ENCODE measurements at places on chromosomes 4 and X.

DNA sequence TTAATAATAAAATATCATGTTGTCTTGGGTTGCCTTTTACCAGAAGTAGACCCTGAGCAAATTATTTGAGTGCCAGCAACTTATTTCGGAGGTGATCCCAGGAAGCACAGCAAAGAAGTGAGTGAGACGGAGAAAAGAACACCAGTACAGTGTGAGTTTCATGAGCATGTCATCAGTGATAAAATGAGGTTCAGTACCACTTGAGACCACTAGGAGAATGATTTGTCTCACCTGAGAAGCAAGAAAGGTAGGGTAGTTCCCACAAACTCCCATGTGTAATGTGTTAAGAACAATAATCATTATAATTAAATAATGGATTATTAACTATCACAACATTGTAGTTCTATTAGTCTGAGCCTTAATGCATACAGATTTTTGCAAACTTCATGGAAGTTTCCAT is 112.8 kb upstream of the DMD start:
- no peak for DNase-seq

- DNase-seq, result no peak
Measured at GRCh38 chrX:28888416-28888815, 301.2 kb downstream of the IL1RAPL1 start.

GRCh38 chr4:38523524-38524448 is 140.2 kb upstream of the KLF3 start:
- no peak for DNase-seq

- DNase-seq, result no peak
Measured at GRCh38 chr4:24594887-24595286, 10.5 kb upstream of the DHX15 start.

DNA sequence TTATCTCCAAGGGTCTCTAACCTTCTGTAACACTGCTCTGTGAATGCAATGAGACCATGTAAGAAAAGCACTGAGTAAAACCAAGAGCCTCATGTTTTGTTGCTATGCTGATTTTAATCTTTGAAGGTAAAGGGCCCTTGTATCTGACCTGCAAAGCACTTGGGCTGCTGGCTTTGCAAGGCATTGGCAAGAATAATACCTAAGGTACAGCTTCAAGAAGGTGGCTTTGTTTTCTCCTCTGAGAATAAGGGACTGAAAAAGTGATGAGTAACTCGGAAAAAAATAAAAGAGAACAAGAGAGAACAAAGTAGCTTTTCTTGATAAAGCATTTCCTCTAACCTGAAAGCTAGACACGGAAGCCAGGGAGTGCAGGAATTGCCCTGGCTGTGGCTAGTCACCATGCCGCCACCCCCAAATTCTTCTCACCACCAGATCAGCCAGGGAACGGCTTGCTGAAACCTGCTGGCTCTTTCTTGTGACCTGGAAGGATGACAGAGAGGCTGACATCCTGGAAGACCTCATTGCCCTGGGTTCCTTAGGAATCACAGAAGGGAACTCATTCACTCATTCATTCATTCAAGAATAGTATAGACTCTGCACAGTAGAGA is 41.8 kb upstream of the HS3ST1 start:
- no peak for DNase-seq

GRCh38 chr4:71495454-71495853 is 156.6 kb downstream of the SLC4A4 start:
- DNase-seq, result no peak

GRCh38 chrX:42143866-42144592 is 220.7 kb upstream of the CASK start:
- DNase-seq, result no peak

DNA sequence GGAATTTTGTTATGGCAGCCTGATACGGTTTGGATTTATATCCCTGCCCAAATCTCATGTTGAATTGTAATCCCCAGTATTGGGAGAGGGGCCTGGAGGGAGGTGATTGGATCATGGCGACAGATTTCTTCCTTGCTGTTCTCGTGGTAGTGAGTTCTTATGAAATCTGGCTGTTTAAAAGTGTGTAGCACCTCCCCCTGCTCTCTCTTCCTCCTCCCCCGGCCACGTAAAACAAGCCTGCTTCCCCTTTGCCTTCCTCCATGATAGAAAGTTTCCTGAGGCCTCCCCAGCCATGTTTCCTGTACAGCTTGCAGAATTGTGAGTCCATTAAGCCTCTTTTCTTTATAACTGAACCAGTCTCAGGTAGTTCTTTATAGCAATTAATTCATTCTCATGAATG is 37.9 kb downstream of the SUPT20HL2 start:
- no peak for DNase-seq

DNA sequence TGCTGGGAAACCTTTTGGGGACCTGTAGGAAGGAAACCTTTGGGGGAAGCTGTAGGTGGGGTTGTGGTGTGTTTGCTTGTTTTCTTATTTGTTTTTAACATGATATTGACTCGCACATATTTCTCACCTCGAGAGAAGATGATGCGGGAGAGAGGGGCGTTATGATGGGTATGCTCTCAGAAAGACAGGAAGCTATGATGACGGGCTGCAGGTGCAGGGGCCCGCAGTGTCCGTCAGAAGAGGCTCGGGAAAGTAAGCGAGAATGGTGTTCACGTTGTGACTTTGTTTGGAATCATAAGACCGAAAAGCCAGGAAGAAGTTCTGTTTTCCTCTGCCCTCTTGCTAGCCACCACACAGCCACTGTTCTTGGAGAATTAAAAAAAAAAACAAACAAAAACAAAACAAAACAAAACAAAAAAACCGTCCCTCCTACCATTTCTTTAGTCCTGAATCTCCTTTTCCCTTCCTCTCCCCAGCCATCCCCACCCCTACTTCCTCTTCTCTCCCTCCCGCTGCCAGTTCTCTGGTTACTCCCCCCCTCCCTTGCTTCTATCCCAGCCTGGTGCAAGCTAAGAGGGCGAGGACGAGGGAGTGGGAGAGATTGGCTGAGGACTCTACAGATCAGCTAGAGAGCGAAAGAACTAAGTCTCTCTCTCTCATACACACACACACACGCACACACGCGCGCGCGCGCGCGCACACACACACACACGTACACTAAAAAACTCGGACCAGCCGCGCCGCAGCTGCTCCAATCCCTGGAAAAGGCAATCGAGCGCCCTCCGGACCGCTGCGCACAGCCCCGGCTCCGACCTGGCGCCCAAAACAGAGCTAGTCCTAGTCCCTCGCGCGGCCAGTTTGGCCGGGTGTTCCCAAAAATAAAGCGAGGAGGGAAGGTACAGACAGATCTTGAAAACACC is at the start of gene BMP3:
Gene BMP3, plus strand, starts transcription at position 648 of the 920 bp plus-strand sequence. CDS start 577 bp downstream, outside the sequence.
- DNase-seq, result no peak

DNA sequence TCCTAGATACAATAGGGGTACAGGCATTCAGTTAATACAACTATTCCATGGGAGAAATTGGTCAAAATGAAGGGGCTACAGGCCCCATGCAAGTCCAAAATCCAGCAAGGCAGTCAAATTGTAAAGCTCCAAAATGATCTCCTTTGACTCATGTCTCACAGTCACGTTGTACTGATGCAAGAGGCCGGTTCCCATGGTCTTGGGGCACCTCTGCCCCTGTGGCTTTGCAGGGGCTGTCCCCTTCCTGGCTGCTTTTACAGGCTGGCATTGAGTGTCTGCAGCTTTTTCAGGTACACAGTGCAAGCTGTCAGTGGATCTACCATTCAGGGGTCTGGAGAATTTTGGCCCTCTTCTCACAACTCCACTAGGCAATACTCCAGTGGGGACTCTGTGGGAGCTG is 12.5 kb upstream of the ASIC5 start:
- DNase-seq, result no peak

DNA sequence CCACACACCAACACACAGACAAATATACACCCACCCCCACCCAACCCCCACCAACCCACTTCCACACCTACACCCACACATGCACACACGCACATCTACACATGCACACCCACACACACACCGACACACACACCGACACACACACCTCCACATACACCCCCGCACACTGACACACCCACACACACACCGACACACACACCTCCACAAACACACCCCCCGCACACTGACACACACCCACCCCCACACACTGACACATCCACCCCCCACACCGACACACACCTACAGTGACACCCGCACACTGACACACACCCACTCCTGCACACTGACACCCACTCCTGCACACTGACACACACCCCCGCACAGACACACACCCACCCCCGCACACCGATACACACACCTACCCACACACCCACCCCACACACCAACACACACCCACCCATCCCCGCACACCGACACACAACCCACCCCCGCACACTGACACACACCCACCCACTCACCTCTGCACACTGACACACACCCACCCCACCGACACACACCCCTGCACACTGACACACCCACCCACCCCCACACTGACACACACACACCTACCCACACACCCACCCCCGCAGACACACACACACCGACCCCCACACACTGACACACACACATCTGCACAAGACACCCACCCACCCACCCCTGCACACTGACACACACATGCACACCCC is 31.1 kb downstream of the FGFRL1 start:
- no peak for DNase-seq

- DNase-seq, result no peak
Measured at GRCh38 chrX:46328133-46328532, 217.1 kb downstream of the ZNF674 start.

DNA sequence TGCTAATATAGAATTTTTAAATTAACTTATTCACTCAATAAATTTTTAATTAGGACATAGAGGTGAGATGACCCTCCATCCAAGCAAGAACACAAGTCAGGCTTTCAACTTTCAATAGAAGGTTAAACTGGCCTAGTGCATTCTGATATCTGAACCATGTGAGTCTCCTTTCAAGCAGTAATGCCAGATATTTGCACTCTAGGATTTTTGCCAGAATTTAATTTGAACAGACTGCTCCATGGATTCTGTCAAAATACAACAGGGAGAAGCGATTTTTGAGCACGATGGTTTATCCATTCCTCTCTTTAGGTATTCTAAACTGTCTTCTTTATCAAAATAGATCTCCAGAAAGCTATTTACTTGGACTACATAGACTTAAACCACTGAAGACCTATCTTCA is 72.0 kb upstream of the DCLK2 start:
- peak; percentile 58 for DNase-seq

DNA sequence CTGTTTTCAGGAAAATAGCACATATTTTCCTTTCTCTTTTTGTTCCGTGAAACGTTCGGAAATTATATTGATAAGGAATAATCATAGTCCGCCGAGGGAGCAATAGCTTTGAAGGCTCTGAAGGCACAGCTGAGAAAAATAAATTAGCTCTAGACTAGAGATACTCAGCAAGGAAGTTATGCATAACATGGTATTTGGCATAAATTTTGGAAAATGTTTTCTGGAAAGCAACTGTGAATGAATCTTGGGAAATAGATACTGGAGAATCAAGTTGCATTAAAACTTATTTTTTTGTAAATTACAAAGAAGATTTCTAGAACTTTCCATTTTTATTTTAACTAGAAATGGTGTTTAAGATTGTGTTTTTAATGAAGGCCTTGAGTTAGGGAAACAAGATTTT is 92.4 kb downstream of the HPRT1 start:
- DNase-seq, result no peak

DNA sequence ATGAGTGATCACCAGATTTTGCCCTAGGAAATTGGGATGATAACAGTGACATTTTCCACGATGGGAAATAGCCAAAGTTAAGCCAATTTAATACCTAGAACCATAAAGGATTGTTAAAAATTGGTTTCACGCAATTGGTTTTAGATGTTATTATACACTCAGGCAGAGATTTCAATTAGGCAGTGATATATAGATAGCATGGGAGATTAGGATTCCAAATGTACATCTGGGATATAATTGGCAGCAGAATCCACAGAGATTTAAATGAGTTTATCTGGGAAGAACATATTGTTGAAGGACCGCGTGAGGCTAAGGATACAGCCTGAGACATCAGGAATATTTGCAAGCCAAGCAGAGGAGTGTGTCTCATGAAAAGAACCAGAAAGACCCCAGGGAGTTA is 351.6 kb downstream of the GPM6A start:
- no peak for DNase-seq

DNA sequence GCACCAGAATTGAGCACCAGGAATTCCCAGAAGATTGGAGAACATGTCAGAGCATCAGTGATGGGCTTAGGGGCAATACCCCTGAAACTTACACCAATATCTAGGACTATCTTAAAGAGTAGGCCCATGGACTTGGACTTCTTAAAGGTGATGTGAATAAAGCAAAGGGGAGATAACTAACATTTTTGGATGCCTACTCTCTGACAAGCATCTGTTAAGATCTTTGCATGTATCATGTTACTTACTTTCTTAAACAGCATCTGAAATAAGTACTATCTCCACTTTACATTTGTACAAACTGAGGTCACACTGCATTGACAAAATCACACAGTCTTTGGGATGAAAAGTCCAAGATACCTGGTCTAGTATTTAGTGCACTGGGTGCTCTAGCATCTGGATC is 258.6 kb upstream of the ARSJ start:
- no peak for DNase-seq

DNA sequence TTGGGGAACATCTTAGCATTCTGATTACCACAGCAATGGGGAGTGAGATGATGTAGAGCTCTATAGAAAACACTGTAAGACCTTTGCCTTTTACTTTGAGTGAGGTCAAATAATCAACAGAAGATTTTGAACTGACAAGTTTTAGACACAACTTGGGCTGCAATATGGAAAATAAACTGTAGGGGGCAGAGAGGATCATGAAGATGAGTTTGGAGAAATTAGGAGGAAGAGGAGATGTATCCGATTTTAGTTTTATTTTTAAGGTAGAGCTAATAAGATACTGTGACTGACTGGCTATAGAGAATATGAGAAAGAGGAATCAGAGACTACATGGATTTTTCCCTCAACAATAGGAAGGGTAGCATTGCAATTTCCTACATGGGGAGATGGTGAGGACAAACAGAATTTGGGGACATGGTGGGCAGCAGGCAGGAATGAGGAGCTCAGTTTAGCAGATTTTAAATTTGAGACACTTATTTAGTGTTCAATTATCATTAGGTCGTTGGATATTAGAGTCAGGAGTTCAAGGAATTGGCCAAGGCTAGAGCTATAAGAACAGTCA is 563.1 kb downstream of the INPP4B start:
- no peak for DNase-seq

DNA sequence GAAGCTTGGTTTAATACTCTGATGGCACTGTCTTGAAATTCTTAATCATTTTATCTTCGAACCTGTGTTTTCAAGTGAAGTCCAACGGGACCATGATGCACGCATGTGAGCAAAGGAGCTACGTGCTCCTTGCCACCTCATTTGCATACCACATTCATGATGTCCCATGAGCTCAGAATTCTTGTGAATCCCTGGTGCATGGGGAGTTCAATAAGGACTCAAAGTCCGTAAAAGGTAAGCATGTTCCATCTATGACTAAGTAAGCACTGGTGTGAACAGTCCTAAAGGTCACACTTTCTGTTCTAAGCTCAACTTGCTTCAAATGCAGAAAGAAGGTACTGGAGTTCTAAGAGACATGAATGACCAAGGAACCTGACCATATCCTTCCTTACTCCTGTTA is 13.1 kb upstream of the GPM6B start:
- DNase-seq, result no peak

All from NCI-H1092 treated with DMSO at 0.1 percent for 48 hours (cell line).